Smooth muscle cell of the pulmonary artery (primary cell): ENCODE measurements at places on chromosomes 2 and 18. TPM values are rescaled to one million over a fixed set of nuclear protein-coding genes. Genes with fewer than 3 reads are reported as not detected.

Gene SGPP2
- total RNA-seq: not detected in 2 replicates

Gene LYPD6B
- 0.10 and 0.20 TPM in 2 replicates for total RNA-seq

Gene NYAP2
- total RNA-seq: not detected in 2 replicates

Gene ABCG5
- total RNA-seq: not detected in 2 replicates

Gene MEP1B
- total RNA-seq: 0.07 TPM in 1 of 2 replicates, not detected in the other

Gene CCDC148
- 0.43 and 1.1 TPM in 2 replicates for total RNA-seq

Gene ADI1
- 34.9 and 39.2 TPM in 2 replicates for total RNA-seq

Gene ACADL
- total RNA-seq: 0.33 and 1.7 TPM in 2 replicates

Gene COL5A2
- 773 and 889 TPM in 2 replicates for total RNA-seq

Gene TXNDC2
- not detected in 2 replicates for total RNA-seq

Gene AQP4
- not detected in 2 replicates for total RNA-seq

Gene SDC1
- 3.1 and 44.3 TPM in 2 replicates for total RNA-seq

Gene RUFY4
- not detected in 2 replicates for total RNA-seq

Gene NPHP1
- total RNA-seq: 3.9 and 4.4 TPM in 2 replicates

Gene FABP1
- not detected in 2 replicates for total RNA-seq

Gene REG1B
- not detected in 2 replicates for total RNA-seq

Gene TMEM178A
- 0.86 and 1.2 TPM in 2 replicates for total RNA-seq

Gene RAMP1
- total RNA-seq: 2.3 and 3.7 TPM in 2 replicates
